Activated naive CD4-positive, alpha-beta T cell treated with anti-CD3 and anti-CD28 coated beads for 36 hours (primary cell): ENCODE measurements at places on chromosomes 12 and 14. TPM values are rescaled to one million over a fixed set of nuclear protein-coding genes. Genes with fewer than 3 reads are reported as not detected.

The ZCCHC8 gene
- 25.9 TPM for total RNA-seq

The KRT81 gene
- not detected for total RNA-seq

The ITGA7 gene
- total RNA-seq, result 4.8 TPM

GRCh38 chr12:15171012-15171655, 50.1 kb downstream of the RERG start:
- no peak for DNase-seq

- DNase-seq, result no peak
These were observed 159.5 kb upstream of the TMPO start for GRCh38 chr12:98355933-98356332.

The LTBR gene
- 2.1 TPM for total RNA-seq

The PLBD1 gene
- not detected for total RNA-seq

DNA sequence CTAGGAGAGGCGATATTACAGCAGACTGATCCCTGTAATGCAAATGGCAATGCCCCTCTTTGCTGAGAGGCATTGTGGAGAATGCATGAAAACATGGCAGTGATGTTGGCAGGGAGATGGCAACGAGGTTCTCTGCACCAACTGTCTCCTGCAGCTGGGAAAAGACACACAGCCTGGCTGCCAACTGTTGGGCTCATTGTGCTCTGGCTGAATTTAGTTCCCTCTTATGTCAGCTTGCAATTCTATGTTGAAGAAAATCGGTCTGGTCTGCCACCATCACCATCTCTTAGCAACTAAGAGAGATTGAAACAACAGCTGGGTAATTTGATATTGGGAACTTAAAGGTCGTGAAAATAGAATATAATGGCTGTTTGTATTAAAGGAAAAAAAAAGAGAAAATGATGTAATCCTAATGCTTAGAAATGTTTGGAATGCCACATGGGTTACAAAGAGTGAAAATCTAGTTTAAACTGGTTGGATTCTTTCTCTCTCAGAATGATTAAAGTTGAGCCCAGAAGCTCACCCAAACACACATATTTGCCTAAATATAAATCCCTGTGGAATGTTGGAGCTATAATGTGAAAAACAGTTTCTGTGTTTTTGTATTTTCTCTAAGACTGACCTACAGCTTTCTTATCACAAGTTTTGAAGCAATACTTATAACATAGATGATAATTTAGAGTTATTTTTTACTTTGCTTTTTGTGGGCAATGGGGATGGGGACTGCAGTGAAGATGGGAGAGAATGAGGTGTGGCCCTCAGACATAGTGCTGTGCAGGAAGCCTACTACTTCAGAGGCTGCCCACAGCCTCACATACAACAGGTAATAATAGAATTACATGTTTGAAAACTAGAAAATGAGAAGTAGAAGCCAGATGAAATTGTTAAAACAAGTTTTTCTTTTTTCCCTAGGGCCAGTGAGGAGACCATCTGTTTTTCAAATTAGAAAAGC, 143.7 kb downstream of the AKAP6 start:
- DNase-seq, result no peak

DNA sequence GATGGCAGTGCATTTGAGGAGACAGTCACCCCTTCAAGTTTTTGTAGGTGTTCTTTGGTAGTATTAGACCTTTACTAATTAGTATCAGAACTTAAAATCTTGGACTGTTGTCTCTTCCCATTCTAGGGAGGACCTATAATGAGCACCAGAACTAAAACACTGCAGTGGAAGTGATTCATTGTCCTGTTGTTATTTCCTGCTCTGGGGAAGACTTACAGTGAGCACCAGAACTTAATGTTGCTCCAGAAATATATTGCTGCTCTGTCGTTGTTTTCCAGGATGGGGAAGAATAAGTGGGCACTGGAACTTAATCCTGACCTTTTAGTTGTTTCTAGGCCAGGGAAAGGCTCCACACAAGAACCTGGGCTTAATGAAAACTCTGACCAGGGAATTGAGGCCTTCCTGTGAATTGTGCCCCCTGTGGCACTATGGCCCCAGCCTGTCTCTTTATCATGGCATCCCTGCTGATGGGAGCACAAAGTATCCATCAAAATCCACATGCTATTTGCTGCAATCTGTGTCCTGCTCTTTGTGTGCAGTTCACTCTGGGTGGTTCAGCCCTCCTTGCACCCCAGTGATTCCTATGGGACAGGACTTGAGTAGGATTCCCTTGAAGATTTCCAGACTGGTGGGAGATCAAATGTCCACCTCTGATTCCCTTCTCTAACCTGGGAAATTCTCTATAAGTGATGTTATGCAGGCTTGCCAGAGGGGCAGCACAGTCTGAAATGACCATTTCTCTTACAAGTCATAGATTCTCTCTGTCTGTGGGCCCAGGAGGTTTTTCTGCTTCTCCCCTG, 175.8 kb downstream of the PAWR start:
- DNase-seq, result no peak
